Globus pallidus (tissue), 1 donor: ENCODE measurements at places on chromosomes 16 and 17.
A peak's percentile ranks its signal among the peaks of the same experiment; 100 is the strongest.

- no peak for DNase-seq
These were observed 29.0 kb upstream of the ASIC2 start for GRCh38 chr17:33322063-33322462.

DNA sequence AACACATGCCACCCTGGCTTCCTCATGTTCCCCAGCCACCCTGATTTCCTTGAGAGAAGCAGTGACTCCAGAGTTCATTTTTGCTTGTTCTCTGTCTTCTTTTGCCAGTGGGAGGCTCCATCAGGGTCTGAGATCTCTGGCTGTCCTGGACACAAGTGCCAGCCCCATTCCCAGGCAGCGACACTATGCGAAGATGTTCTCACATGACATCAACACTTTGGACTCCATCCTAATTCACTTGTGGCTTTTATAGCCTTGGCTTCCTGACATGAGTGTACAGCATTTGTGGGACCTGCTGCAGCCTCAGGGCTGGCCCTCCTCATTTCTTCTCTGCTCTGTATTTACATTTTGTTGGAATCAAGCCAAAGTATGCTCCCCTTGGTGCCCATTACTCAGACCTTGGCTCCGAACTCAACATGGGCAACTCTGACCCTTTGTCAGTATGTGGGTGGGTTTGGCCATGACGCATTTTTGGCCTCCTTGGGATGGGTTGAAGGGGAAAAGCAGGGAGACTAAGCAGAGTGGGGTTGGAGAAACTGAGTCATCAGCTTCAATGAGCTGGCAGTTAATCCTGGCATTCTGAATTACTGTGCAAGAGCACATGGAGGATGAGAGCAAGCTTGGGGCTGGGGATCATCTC, 119.0 kb upstream of the EEF2KMT start:
- peak; percentile 1 for DNase-seq

- DNase-seq, result no peak
These were observed 54.2 kb downstream of the ZFPM1 start for GRCh38 chr16:88507231-88507743.

GRCh38 chr17:14901376-14901775, 363.8 kb downstream of the PMP22 start:
- no peak for DNase-seq

DNA sequence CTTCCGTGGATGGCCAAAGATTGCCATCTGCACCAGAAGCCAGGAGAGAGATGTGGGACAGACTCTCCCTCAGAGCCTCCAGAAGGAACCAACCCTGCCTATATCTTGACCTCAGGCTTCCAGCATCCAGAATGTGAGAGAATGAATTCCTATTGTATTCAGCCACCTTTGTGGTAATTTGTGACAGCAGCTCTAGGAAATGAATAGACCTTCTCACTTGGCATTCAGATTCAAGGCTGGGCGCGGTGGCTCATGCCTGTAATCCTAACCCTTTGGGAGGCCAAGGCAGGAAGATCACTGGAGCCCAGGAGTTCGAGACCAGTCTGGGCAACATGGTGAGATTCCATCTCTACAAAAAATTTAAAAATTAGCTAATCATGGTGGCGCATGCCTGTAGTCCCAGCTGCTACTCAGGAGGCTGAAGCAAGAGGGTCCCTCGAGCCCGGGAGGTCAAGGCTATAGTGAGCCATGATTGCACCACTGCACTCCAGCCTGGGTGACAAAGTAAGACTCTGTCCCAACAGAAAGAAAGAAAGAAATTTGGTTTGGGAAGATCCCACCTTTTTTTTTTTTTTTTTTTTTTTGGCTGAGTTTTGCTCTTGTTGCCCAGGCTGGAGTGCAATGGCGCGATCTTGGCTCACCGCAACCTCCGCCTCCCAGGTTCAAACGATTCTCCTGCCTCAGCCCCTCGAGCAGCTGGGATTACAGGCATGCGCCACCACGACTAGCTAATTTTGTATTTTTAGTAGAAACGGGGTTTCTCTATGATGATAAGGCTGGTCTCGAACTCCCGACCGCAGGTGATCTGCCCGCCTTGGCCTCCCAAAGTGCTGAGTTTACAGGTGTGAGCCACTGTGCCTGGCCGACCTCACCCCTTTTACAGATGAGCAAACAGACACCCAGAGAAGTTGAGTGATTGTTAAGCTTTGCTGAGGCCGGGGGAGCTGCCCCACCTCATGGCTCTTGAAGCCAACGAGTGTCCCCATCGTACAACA, 4.3 kb upstream of the CPSF4L start:
- DNase-seq, result no peak

- no peak for DNase-seq
These were observed 1372.6 kb downstream of the CDH11 start for GRCh38 chr16:63749276-63749675.

- DNase-seq, result no peak
These were observed 256.7 kb downstream of the CDH11 start for GRCh38 chr16:64865069-64865696.

- DNase-seq, result no peak
These were observed 2.9 kb downstream of the ABCA3 start for GRCh38 chr16:2337431-2338296.

DNA sequence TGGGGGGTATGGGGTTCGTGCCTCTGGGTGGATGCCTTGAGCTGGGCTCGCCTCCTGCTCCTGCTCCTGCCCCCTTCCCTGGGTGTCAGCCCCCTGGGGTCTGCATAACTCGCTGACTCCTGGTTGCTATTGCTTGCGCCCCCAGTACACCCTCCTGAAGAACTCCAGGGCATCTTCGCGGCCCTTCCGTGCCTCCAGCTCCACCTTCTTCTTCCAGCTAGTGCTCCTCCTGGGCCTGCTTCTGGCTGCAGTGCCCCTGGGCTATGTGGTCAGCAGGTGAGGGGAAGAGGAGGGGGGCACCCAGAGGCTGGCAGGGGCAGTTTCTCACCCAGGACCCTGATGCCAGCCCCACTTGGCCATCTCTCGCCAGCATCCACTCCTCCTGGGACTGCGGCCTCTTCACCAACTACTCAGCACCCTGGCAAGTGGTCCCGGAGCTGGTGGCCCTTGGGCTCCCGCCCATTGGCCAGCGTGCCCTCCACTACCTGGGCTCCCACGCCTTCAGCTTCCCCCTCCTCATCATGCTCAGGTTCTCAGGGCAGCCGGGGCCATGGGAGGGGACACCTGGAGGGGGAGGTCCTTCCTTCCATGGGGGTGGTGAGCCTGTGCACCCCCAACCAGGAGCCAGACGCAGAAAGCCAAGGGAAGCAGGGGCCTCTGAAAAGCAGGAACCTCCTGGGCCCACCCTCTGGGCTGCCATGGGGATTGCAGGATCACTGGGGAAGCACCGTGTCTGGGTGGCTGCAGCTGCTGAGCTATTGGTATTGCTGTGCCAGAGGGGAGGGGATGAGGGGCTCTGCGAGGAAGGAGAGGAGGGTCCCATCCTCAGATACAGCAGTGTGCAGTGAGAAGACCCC, 7.8 kb upstream of the C17orf99 start:
- no peak for DNase-seq

GRCh38 chr16:87056083-87056482, 261.1 kb downstream of the C16orf95 start:
- DNase-seq, result no peak

GRCh38 chr16:57413733-57414132, 9.2 kb downstream of the CCL17 start:
- DNase-seq, result no peak

DNA sequence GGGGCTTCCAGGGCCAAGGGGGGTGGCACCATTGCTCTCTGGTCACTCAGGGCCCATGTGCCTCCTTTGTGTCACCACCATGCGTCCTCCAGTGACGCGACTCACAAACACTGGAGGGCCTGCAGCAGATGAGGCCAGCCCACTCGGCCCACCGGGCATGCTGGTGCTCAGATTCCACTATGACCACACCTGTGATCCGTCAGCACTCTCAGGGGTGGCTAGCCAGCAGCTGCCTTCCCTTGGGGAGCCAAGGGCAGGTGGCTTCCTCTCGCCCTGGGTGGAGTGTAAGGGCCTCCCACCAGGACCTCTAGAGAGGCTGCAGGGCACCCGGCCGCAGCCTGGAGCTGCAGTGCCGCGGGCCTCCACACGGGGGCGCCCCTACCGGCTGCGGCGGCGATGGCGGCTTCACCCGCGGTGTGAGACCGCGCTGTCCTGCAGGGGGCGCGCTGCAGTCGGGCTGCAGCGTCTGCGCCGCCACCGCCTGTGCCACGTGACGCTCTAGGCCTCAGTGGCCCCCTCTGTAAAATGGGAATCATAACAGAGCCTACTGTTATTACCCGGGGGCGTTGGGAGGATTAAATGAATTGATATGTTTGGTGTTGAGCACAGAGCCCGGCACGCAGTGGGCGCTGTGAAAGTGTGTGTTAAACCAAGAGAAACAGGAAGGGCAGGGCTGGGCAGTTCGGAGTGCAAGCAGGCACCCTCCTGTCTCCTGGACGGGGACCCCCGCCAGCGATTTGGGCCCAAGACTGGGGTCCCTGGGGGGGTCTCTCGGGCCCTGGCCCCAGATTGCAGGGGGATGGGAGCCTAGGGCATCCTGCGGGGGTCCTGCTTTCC, 192.4 kb upstream of the GSE1 start:
- DNase-seq, result no peak

GRCh38 chr17:80229011-80229410, 8.8 kb downstream of the SLC26A11 start:
- no peak for DNase-seq

DNA sequence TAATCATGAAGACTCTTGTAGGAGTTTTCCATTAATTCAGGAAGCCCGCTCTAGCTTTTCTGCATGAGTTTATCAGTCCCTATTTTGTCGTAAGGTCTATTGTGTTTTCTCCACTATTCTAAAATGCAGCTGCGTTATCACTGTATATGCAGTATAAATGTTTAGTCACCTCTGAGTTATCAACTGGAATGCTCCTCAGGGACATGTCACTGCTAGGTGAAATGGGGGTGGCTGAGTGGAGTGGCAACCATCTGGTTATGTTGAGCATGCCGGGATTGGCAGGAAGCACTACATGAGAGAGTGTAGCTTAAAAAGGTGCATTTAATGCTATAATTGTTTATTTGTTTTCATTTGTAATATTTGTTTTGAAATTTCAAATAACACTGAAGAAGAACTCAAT, 285.2 kb upstream of the ELAC2 start:
- no peak for DNase-seq

GRCh38 chr16:1895949-1896675, 22.1 kb downstream of the HS3ST6 start:
- DNase-seq, result no peak

DNA sequence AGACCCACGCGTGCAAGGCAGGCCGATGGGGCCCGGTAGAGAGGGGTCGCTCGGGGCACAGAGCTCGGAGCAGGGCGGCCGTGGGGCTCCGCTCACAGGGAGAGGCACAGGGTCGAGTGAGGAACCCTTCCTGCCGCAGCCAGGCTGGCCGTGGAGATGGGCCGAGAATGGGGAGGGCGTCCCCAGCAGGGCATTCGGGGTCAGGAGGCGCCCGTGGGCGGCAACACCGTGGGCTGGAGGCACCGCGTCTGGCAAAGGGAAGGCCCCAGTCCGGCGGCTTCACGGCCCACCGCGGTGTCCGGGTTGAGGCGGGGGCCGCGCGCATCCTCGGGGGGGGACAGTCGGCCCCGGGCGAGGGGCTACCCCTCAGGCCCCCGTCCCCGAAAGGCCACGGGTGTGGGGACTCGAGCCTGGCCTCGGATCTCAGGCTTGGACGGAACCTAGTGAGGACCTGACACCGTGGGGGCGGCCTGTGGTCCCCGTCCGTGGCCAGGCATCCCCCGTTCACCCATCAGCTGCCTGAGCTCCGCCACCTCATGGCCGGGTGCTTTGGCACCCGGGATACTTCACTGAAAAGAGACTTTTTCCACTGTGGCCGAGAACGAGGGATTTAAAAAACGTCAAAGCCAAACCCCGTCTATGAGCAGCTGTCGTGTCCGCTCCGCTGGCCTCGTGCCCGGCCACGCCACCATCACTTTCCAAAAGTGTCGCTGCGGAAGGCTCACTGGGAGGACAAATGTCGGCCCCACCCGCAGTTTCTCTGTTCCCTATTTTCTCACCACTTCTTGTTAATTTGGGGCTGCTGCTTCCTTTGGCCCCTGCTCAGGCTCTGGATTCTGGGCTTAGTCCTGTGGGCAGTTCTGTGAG, 73.6 kb downstream of the METRNL start:
- peak; percentile 5 for DNase-seq

DNA sequence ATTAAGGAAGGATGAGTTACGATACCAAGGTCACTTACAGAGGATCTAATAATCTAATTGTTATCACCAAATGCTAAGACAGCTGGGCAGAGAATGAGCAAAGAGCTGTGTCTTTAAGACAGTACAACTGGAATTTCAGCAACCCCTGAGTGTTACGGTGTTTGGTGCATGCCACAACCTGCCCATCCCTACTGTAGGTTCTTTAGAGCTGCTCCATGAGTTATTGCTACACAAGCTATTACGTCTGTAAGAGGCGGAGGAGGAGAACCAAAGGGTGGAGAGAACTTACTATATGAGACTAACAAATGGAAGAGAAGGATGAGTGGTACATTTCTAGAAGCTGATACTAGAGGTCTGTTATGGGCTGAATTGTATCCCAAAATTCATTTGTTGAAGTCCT, 14.2 kb upstream of the C17orf78 start:
- no peak for DNase-seq

GRCh38 chr17:74151551-74152315, 51.7 kb upstream of the RPL38 start:
- DNase-seq, result no peak

- DNase-seq, result peak; percentile 31
These were observed 6.0 kb upstream of the GLIS2 start for GRCh38 chr16:4309833-4310266.

DNA sequence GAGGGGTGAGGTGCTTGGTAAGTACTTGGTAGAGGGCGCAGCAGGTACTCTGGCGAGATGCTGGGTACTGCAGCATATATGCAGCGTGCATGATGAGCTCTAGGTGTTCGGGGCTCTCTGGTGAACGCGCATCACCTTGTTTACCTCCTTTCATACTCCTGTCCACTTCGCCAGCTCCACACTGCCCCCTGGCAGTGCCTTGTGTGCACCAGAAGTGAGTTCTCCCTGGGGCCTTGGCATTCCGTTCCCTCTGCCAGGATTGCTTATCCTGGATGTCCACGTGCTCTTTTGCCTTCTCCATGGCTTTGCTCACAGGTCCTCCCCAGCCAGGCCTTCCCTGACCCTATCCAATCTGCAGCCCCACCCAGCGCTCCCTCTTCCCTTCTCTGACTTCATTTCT, 154.2 kb downstream of the MRM1 start:
- DNase-seq, result no peak

DNA sequence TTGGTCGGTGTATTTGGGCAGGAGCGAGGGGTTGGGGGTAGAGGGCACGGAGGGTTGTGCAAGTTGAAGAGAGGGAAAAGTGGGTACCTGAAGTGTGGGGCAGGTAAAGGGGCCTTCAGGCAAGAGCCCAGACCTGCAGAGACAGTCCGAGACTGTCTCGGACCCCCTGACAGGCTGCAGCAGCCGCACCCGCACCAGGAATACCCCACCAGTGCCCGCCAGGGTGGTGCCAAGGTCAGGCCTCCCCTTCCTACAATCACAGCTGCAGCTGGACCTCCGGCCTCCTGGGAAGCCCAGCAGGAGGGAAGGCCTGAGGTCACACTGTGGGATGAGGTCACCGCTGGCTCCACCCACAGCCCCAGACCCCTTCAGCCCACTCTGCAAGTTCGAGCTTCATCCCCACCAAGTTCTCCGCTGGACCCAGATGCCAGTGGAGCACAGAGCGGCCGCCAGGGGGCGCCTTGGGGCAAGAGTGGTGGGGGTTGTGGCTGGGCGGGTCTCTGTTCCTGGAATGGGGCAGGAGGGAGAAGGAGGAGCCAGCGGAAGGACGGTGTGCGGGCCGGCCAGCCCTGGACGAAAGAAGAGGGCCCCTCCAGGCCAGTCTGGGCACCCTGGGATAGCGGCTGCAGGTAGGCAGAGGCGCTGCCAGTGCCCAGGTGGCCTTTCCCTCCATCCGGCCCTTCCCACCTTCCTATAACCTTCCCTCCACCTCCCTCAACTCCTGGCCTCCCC, at the start of gene HSD3B7:
HSD3B7 (plus strand) TSS at position 539 of the 732 bp plus-strand sequence. CDS start 452 bp downstream, outside the sequence.
- peak; percentile 55 for DNase-seq
